ENCODE measurements at places on chromosomes 7 and 10.

DNA sequence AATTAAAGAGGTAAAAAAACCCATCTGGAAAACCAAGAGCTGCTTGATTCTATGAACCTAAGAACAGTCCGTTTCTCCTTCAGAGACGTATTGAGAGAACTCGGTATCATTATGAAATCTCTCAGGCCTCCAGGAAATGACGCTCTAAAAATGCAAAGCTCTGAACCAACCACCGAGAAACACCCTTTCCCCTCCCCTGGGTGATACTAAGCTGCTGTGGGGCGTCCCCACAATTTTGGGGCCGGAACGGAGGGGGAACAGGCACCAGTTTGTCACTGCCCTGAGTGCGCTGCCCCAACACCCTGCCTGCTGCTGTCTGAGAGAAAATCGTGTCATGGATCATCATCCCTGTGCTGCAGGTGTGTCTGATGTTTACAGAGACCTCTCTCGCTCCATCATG lies 509.5 kb downstream of the DNAJB6 start:
- DNase-seq, result no peak

DNA sequence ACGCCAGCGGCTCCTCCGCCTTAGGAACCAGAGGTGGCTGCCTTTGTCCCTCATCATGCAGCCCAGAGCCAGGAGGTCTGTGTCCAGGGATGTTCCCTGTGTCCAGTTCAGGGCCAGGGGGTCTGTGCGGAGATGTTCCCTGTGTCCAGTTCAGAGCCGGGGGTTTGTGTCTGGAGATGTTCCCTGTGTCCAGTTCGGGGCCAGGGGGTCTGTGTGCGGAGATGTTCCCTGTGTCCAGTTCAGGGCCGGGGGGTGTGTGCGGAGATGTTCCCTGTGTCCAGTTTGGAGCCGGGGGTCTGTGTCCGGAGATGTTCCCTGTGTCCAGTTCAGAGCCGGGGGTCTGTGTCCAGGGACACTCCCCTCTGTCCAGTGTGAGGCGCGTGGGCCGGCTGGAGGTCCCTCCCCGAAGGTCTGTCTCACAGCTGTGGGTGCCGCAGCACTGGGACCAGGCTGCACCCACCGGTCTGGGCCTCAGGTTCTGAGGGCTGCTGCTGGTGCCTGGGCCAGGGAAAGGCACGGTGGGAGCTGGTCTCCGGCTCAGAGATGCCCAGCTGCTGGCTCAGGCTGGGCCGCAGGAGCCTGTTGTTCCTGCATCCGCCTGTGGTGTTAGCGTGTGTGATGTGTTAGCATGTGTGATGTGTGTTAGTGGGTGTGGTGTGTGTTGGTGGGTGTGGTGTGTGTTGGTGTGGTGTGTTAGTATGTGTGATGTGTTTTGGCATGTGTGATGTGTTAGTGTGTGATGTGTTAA lies 67.9 kb upstream of the CFAP46 start:
- no peak for DNase-seq

DNA sequence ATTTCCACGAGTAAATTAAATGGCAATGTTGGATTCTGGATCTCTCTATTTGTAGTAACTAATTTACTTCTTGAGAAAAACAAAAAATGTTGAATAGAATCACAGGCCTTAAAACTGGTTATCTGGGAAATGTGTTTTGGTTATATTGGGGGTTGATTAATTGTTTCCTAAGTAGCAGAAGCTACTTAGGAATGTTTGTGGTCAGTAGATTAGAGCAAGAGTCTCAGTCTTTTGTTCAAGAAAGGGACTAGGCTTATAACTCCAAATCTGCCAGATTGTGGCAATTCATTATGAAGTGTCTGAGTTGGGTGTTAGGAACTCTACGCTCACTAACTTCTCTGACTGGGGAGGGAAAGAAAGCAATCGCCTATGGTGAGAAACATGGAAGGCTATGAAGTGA lies 244.3 kb upstream of the PHYHIPL start:
- DNase-seq, result no peak

DNA sequence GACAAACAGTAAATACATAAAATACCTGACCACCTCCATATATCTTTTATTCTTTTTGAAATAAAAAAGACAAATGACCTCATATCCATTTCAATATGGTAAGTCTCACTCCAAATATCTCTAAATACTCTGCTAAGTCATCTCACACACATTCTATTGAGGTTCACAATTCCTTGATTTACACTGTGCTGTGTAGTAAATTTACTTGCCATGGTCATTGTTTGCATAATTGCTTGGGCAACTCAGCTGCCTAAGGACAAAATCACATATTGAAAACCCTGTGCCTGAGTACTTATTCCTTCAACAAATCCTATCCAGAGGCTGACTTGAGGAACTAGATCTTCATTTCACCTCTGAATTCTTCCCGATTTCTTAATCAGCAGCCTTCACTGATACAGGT lies 176.4 kb downstream of the THSD7A start:
- no peak for DNase-seq

DNA sequence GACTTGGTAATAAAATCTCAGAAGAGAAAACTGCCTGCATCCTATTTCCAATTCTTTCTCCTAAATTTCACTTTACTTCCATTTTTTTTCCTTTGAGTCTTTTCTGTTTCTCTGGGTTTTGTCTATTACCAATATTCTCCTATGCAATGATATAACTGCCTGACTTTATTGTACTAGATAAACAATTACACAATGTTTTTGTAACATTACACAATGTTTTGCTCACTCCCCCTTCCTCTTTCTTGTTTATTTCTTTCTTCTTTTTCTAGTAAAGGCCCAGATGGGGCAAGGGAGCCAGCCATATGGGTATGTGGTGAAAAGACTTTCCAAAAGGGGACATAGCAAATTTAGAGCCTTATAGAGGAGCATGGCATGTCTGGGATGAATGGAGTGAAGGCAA lies 278.7 kb upstream of the PHYHIPL start:
- no peak for DNase-seq

- DNase-seq, result no peak
Observed at GRCh38 chr7:80475383-80475782, 36.5 kb downstream of the GNAT3 start.

DNA sequence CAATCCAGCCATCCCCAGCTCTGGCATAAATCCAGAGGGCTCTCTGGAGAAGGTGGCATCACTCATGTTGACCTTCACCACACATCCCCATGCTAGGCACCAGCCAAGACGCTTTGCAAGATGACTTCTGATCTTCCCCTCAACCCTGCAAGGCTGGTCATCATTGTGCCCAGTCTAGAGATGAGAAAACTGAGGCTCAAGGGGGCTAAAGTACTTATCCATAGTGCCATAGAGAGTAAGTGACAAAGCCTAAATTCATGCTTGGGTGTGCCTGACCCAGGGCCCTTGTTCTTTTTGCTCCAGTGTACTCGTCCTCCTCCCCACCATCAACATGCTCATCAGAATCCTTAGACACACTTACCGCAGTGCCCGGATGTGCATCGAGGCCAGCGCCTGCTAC lies 1.7 kb upstream of the C10orf105 start:
- no peak for DNase-seq

DNA sequence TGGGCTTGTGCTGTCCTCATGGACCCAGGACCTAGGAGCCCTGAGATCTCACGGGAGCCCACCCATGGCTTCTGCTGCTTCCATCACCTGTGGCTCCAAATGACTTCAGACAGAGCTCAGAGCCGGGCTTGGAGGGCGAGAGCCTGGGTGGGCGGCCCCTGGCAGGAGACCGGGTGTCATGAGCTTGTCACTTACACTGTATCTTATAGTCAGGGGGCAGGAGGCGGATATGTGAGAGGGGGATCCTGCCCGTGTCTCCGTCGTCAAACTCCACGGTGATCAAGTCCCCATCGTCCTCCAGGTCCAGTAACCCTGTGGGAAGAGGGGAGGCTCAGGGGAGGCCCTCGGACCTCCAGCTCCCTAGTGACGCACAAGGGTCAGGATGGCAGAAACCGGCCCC lies 33.0 kb downstream of the SLC29A4 start:
- DNase-seq, result no peak

DNA sequence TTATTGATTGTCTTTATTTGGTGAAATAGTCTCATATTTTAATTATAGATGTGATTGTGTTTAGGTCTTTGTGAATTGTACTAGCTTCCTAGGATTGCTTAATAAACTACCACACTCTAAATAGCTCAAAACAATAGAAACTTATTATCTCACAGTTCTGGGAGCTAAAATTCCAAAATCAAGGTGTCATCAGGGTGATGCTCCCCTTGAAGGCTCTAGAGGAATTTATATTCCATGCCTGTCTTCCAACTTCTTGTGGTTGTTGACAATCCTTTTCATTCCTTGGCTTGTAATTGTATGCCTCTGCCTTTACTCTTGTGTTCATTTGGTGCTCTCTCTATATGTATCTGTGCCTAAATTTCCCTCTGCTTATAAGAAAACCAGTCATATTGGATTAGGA lies 155.3 kb upstream of the AKR1E2 start:
- no peak for DNase-seq

- no peak for DNase-seq
Observed at GRCh38 chr7:98483964-98484545, 83.2 kb upstream of the BAIAP2L1 start.

DNA sequence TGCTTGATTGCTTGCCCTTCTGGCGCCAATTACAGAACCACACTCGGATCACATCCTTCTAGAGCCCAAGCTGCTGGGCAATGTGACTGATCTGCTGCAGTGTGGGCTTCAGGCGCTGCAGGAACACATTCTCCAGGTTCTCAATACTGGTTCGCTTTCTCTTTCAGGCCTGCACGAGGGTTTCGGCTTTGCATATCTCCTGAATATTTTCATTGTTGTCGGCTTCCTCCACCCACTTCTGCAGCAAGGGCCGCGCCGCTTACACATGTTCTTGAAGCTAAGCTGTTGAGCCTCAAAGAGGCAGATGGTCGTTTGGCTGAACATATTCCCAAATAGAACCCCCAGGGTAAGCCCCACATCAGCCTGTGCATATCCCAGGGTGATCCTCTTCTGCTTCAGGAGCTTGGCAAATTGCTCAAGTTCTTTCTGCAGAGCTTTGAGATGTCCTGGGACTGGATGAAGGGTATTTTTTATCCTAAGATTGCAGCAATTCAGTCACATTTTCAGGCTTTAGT lies 64.6 kb downstream of the HERC4 start:
- no peak for DNase-seq

GRCh38 chr7:82593780-82594179 lies 150.2 kb upstream of the CACNA2D1 start:
- no peak for DNase-seq

GRCh38 chr10:87790185-87790584 lies 27.8 kb downstream of the ATAD1 start:
- no peak for DNase-seq

- DNase-seq, result no peak
Observed at GRCh38 chr7:149558149-149558861, 60.7 kb upstream of the ZNF746 start.

DNA sequence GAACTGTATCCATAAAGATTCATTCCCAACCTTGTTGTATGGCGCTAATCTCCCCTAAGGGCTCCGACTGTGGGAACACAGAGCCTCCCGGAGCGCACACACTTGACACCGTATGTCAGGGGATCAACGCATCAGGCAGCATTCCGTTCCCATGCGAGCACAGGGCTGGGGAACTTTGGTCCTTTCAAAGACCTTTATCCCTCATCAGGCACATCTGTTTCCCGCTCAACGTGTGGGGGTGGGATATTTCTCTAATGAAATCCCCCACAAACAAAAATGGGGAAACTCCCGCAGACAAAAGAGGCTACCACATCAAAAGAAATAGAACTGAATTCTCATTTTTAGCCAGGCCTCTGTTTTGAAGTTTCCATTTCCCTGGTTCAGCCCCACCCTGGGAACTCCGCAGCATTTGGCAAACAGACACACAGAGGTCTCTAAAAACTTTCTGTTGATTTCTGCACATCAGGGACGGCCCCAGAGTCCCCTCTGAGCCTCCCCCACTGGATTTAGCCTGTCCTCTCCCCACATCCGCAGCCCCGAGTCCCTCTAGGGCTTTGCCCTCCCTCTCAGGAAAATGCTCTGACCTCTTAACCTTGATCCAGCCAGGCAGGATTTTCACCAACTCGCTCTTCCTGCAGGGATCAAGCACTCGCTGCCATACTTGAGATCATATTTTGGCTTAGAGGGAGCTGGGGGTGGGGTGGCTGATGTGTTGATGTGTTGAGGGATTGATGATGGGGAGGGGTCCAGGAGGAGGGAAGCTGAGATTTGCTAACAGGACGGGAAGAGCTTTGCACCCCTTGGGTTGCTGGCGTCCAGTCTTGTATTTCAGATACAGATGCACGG lies 6.6 kb downstream of the CPA5 start:
- no peak for DNase-seq

- no peak for DNase-seq
Observed at GRCh38 chr7:116857052-116857451, 5.3 kb upstream of the CAPZA2 start.

- DNase-seq, result no peak
Observed at GRCh38 chr7:94378356-94378755, 16.3 kb upstream of the COL1A2 start.

DNA sequence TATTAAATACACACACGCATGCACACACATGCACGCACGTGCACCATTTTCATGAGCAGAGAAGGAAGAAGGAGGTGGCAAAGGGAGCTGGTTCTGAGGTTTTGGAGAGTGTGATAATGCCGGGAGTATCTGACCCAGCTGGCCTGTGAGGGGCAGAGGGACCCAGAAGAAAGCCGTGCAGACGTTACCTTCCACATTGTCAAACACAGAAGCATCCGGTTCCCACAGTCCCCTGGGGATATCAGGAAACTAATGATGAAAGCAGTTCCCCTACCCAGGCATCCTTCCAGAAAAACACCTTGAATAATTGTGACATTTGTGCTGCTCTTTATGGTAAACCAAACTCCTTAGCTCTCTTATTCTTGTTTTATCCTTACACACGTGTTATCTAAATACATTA lies 85.7 kb upstream of the FAM180A start:
- DNase-seq, result no peak

- DNase-seq, result no peak
Observed at GRCh38 chr10:31011017-31011664, 20.5 kb downstream of the ZNF438 start.

DNA sequence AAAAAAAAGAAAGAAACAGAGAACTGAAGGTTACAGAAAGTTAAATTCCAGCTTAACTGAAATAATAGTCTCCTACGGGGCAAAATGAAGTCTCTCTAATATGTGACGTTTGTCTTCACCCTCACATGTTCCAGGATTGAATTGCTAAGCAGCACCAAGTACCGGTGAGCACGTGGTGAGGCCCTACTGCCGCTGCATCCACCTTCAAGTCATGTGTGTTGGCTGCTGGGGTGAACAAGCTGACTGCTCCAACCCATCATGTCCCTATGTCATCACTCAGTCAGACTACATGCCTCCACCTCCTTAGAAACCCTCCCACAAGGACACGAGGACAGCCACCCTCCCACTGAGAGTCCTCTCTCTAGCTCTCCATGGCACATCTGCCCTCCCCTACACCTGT lies 35.4 kb upstream of the NPFFR1 start:
- DNase-seq, result no peak

DNA sequence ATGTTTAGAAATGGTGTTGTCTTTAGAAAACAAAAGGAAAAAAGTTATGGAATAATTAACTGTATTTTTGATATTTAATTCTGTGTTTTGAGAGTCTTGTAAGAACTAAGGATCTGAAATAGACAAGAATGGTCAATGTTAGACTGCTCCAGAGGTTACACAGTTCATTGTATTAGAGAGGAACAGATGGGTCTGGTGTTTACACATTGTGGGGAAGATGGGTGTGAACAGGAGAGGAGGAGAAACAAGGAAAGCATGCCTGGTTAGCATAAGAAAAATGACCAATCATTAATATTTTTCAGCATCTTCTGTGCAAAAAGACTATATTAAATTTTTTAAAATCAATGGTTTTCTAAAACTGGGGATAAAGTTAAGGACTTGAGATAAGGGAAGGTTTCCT lies 11.9 kb downstream of the MEOX2 start:
- DNase-seq, result no peak

GRCh38 chr7:30145426-30145970 lies 10.7 kb downstream of the MTURN start:
- DNase-seq, result no peak

GRCh38 chr7:98189559-98189958 lies 21.7 kb upstream of the BHLHA15 start:
- DNase-seq, result no peak
